Activated naive CD4-positive, alpha-beta T cell (primary cell): ENCODE measurements at places on chromosomes 11 and 22.

DNA sequence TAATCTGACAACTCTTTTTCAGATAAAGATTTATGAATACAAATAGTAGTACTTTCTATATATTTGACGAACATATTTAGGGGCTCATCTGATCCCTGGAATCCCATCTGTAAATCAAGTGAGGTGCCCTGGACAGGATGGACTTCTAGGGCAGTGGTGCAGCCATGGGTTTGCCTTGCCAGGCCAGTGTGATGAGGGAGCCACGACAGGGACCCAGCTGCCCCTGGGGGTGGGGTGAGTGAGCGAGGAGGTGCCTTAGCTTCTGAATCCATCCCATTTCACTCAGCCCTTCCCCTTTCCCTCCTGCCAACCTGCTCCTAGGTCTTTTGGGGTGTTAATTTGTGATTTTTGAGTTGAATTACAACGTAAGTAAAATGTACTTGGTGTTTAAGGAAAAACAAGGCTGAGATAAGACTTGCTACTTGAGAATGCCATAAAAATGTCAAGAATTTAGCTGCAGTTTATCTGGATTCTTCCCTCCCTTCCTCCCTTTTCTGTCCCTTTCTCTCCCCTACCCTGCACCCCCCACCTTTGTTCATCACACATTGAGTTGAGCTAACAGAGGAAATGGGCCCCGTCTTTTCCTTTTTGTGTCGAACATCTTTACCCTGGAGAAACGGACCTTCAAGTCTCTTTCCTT lies 60.8 kb downstream of the PPFIBP2 start:
- DNase-seq: no peak

DNA sequence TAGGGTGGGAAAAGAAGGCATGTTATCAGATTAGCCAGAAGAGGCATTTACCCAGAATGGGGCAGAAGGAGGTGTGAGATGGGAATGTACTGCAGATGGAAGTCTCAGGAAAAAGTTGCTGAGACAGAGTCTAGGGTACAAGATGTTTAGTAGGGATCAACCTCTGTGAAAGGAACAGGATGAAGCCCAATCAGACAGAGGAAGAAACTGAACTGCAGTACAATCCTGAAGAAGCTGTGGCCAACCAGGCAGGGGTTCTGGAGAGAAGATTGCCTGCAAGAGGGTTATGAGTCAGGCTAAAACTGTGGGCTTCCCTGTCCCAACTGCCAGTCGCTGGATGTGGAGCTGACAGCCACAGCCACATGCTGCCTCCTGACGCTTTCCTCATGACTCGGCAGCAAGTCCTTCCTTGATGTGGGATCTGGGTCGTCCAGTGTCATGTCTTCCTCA lies 64.0 kb downstream of the CWC15 start:
- no peak for DNase-seq

GRCh38 chr11:14399087-14399486 lies 40.1 kb upstream of the RRAS2 start:
- no peak for DNase-seq

DNA sequence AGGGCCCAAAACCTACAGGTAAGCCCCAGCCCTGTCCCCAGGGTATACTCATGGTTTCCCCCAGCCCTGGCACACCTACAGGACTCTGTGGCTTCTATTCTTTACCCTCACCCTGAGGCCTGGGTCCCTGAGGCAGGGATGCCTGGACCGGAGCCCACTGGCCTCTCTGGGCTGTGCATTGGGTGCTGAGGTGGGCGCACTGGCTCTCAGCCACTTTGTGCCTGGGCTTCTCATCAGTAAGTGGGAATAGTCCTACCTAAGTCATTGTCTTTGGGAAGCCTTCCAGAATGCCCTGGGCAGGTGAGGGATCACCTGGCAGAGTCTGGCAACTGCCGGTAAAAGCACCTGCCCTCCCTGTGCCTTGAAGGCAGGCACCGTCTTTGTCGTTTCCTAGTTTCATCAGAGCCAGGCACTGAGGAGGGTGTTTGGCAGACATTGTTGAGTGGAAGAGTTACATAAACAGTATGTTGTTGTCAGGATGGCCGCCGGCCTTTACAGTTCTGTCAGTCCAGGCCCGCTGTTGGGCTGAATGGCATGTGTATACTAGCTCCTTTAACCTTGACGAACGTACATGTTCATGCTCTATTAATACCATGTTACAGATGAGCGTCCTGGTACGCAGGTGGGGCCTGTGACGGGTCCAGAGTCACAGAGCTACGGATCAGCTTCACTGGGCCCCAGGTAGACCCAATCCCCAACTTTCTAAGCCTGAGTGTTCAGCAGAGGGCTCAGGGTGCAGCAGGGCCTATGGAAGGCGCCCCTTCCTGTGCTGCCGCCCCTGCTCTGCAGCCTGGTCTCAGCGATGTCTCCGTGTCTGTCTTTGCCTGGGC lies 23.0 kb downstream of the SHANK3 start:
- DNase-seq: no peak

GRCh38 chr11:69931994-69932910 lies 113.0 kb upstream of the FGF3 start:
- DNase-seq: no peak
